ENCODE measurements at places on chromosomes 2 and 18.
A peak's percentile ranks its signal among the peaks of the same experiment; 100 is the strongest.

DNA sequence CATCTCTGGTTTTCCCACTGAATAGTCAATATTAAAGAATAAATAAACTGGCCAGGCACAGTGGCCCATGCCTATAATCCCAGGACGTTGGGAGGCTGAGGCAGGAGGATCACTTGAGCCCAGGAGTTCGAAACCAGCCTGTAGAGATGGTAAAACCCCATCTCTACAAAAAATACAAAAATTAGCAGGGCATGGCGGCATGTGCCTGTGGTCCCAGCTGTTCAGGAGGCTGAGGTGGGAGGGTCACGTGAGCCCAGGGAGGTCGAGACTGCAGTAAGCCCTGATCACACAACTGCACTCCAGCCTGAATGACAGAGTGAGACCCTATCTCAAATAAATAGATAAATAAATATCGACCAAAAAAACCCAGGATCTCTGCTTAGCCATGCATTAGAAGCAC is 50.2 kb upstream of the BIN1 start:
- DNase-seq: no peak

DNA sequence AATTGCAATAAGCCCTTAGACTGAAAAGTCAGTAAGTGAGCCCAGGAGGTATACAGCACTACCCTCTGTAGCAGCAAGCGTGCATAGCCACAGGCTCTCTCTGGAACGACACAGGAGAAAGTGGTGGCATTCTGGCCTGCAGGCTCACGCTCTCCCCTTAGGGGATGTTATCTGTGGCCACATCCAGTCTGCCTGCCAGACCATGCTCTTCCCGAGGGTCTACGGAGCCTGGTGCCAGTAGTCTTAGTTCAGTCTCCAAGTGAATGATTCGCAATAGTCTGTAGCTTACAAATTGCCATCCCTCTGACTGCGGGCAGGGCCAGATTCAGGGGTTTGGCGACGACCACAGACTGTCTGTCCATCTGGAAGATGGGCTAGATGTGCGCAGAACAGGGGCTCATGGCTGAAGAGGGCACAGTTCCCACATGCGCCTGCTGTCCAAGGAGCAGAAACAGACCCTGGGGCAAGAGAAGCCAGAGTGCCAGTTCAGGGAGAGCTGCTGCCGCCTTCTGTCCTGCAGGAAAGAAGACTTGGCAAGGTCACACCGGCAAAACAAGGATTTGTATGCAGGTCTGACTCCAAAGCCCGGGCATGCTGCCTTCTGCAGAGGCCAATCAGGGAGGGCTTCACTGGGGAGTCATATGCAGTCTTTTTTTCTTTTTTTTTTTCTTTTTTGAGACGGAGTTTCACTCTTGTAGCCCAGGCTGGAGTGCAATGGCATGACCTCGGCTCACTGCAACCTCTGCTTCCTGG is 3.5 kb upstream of the KLF11 start:
- DNase-seq: no peak

DNA sequence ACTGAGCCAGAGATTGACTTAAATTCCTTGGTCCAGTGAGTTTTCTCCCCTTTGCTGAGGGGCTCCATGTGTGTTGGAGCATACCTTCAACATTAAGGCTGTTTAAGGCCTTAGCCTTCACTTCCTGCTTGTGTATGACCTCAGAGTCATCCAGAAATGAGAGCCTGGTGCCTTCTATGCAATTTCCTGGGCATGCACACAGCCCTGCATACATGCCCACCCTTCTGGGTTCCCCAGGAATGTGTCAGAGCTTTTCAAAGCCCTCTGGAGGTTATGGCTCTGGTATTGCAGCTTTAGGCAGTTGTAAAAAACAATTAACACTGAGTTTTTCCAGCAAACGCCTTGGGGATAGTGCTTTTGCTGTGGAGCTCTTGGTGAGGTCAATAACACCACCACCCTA is 16.7 kb downstream of the IL1R1 start:
- no peak for DNase-seq

DNA sequence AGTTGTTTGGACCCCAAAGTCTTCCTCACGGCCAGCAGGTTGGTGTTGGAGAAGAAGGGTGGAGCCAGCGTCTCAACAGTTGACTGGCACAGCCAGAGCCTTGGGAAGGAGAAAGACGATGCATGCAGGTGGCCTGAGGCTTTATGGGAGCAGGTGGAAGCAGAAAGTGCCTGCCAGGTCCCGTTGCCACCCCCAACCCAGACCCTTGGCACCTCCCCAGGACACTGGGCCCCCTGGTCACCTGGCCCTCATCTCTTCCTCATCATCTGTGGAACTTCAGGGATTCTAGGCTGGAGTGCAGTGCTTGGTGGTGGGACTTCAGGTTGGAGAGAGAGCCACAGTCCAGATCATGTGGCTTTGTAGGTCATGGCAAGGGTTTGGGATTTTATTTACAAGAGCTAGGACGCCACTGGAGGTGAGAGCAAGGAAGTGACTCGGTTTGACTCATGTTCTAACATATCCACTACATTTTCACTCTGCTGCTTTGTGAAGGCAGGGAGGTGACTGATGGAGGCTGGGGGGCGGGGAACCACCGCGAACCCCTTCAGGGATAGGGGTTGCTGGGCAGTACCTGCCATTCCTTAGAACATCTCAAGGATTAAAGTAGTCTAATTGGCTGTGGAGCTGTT is 62.5 kb upstream of the B3GNT7 start:
- no peak for DNase-seq

DNA sequence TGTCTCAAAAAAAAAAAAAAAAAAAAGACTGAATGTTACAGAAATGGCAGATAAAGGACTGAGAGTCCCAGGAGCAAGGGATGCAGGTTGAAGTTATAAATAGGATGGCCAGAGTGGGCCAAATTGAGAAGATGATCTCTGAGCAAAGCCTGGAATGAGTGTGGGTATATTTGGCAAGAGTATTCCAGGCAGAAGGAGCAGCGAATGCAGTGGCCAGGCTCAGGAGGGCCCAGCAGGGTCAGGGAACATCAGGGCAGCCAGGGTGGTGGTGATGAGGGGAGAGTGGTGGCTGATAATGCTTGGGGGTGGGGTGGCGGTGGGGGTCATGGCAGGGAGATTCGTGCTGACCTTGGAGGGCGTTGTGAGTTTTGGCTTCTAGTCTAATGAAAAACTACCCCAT is 141.3 kb upstream of the AGAP1 start:
- DNase-seq: no peak

DNA sequence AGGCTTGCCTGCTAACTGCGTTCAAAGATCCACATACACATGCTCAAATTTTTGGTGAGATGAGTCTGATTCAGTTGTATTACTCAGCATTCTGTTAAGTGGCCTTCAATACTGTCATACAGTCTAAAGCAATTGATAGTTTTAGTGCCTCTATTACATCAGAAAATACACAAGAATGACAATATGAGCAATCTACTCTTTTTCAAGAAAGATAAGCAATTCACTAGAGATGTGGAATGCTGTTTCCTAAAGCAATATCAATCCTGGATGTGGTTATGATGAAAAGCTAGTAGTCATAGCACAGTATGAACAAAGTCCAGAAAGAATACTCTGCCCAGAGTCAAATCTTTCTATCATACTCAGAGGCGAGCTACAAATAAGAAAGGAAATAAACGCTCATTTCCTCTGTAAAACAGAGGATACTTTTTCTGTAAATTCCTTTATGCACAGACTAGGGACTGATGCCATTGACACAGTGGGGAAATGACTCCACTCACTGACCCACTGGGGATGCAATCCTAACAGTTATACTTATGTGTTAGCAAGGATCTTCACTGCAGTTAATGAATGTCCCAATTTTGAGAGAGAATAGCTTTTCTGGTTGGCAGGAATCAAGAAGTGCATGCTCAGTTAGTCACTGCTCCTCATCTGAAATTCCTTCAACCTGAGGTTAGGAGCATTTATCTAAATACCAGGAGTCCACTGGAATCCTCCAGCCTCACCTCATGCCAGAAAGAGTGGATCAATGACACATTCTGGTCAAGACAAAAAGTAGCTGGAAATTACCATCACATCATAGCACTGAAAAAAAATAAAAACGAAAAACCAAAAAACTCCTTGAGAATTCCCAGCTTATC is 83.3 kb downstream of the PDE11A start:
- no peak for DNase-seq

DNA sequence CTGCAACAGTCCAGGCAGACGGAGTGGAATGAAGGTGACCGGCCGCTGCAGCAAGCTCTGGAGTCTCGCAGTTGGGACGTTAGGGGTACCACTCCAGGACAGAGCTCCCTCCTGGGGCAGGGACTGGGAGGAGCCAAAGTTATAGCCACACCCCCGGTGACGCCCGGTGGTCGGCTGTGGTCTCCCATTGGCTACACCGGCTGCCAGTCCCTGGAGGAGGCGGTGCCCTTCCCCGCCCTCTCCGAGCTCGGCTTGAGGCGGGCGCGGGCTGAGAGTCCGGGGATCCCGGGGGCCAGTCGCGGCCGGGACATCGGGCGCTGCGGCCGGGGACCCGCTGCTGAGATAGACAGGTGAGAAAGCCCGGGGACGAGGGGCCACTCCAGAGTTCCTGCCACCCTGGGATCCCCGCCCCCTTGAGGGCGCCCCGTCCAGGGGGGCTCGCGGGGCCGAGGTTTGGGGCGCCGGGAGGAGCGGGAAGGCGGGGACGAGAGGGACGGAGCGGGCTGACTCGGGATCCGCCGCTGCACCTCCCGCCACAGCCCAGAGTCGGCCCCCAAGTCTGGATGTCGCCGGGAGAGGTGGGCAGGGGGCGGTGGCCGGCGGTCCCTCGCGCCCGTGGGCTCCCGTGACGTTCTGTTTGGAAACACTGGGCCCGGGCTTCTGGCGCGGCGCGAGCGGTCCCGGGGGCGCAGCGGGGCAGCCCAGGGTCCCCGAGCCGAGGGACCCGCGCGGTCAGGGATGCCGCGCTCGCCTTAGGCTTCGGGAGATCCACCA is at the start of gene PLEKHH2:
TSS of gene PLEKHH2 (plus strand) at position 231 of the 774 bp plus-strand sequence. CDS start 7,414 bp downstream, outside the sequence.
- DNase-seq: peak; percentile 70

DNA sequence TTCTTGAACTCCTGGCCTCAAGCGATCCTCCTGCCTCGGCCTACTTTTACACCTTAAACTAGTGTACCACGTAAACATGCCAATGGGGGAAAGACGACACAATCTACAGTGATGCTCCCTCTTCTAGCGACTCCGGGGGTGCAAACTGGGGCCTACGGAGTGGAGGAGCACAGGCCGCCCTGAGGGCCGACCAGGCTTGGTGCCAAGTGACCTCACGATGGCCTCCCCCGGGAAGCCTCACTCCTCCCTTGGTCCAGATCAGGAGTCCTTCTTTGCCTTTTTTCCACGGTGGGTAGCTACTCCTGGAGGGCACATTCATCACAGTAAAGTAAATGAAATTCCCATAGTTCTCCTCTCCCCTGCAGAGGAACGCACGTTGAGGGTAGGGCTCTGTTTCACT is 73.5 kb downstream of the HNRNPLL start:
- DNase-seq: no peak

DNA sequence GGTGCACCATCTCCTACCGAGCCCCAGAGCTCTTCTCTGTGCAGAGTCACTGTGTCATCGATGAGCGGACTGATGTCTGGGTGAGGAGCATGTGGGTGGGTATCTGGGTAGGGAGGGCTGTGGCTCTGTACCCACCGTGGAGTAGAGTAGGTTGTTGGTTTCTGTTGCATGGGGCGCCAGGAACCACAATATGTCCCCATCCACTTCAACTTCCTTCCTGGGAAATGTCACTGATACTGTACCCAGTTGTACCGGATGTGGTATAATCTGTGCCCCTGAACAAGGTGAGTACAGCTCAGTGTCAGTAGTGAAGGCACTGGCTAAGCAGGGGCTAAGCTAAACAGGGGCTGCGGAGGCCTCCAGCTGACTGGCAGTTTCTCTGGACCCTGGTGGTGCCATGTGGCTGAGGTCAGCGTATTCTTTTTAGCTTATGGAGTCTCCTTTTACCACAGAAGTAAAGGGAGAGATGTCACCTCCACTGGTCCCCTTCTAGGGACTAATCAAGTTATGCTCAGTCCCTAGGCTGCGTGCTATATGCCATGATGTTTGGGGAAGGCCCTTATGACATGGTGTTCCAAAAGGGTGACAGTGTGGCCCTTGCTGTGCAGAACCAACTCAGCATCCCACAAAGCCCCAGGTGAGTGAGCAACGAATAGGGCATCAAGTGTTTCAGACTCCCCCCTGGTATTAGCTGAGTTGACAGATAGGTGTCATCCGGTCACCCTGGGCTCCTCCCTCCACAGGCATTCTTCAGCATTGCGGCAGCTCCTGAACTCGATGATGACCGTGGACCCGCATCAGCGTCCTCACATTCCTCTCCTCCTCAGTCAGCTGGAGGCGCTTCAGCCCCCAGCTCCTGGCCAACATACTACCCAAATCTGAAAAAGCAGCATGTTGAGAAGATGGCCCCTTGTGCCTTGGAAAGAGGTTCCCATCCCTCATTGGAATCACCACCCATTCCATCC is 2.7 kb downstream of the STK16 start:
- no peak for DNase-seq

GRCh38 chr2:187528042-187528441 is 26.2 kb downstream of the TFPI start:
- DNase-seq: no peak

GRCh38 chr2:72833084-72833714 is 7.4 kb upstream of the EXOC6B start:
- no peak for DNase-seq

GRCh38 chr2:34115076-34115475 is 516.0 kb upstream of the FAM98A start:
- no peak for DNase-seq

DNA sequence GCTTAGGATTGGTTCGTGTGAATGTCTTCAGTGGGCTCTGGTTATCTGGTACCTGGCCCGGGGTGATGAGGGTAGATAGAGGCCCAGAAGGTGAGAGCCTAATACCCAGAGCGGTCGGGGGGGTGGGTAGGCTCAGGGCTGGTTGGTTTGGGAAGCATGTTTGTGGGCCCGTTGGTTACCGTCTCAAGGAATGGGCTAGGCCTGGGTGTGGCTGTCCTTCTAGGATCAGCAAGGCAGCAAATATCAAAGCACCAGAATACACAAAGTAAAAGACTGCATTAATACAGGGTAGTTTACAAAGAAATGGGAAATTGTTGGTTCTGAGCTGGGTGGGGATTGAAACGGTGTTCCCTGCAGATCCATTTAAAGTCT is 6.0 kb upstream of the IL1R2 start:
- no peak for DNase-seq

GRCh38 chr2:64362562-64363026 is 91.4 kb upstream of the LGALSL start:
- no peak for DNase-seq

- DNase-seq: no peak
Measured at GRCh38 chr2:23412556-23413155, 27.7 kb downstream of the KLHL29 start.

GRCh38 chr18:11960743-11961380 is 20.4 kb upstream of the IMPA2 start:
- DNase-seq: no peak

GRCh38 chr2:236642125-236642524 is 72.5 kb downstream of the ACKR3 start:
- DNase-seq: no peak

- DNase-seq: no peak
Measured at GRCh38 chr2:239249048-239249447, 151.8 kb downstream of the HDAC4 start.

- DNase-seq: no peak
Measured at GRCh38 chr2:1634681-1635341, 109.5 kb downstream of the PXDN start.

- DNase-seq: no peak
Measured at GRCh38 chr2:28528206-28528605, 32.3 kb downstream of the PLB1 start.

- no peak for DNase-seq
Measured at GRCh38 chr18:2827061-2827460, 19.7 kb upstream of the EMILIN2 start.
